Eye (tissue), 1 donor: ENCODE measurements at places on chromosomes 1 and 21.

GRCh38 chr21:43834146-43834905 is 30.7 kb upstream of the AGPAT3 start:
- DNase-seq, result peak; percentile 33

DNA sequence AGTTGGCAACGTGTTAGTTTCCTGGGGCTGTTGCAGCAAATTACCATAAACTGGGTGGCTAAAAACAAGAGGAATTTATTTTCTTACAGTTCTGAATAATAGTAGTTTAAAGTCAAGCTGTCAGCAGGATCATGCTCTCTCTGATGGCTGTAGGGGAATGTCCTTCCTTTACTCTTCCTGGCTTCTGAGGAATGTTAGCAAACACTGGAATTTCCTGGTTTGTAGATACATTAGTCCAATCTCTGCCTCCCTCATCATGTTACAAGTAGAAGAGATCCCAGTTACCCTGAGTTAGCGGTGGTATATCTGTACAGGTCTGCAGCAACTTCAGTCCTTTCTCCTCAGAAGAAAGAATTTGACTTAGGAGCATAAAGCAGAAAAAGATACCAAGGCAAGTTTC is 2249.1 kb downstream of the NCAM2 start:
- no peak for DNase-seq

GRCh38 chr1:154956544-154956941 is 644 bp upstream of the PBXIP1 start:
- no peak for DNase-seq

- DNase-seq, result peak; percentile 28
These were observed 128.3 kb upstream of the HMGB4 start for GRCh38 chr1:33735624-33736023.

DNA sequence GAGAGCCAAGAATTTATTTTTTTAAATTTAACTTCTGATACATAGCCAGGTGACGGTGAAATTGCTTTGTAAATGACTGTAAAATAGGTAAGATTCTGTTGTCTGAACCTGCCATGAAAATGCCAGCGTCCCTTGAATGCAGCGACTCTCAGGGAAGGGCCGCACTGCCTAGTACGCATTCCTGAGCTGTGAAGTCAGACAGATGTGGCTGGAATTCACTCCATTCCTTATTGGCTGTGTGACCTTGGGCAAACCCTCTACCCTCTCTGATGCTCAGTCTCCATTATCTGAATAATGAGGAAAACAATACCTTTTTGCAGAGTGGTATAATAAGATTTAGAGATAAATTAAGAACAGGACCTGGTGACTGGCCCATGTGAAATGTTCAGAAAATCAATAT is 167.1 kb upstream of the DAB1 start:
- no peak for DNase-seq

- DNase-seq, result no peak
These were observed 592.3 kb upstream of the ADGRL2 start for GRCh38 chr1:81208441-81208840.
